Colonic mucosa (tissue), 4 donors: ENCODE measurements at places on chromosomes 6 and 20. TPM values are rescaled to one million over a fixed set of nuclear protein-coding genes. Genes with fewer than 3 reads are reported as not detected.
A peak's percentile ranks its signal among the peaks of the same experiment; 100 is the strongest.

CCR6 gene
- total RNA-seq, result 0.49 TPM

ZBTB46 gene
- total RNA-seq, result 3.2 TPM

TFAP2C gene
- 1.3 TPM for total RNA-seq

CRIP3 gene
- total RNA-seq, result 1.8 TPM

OR2J3 gene
- not detected for total RNA-seq

ETV7 gene
- total RNA-seq, result 4.5 TPM

DNA sequence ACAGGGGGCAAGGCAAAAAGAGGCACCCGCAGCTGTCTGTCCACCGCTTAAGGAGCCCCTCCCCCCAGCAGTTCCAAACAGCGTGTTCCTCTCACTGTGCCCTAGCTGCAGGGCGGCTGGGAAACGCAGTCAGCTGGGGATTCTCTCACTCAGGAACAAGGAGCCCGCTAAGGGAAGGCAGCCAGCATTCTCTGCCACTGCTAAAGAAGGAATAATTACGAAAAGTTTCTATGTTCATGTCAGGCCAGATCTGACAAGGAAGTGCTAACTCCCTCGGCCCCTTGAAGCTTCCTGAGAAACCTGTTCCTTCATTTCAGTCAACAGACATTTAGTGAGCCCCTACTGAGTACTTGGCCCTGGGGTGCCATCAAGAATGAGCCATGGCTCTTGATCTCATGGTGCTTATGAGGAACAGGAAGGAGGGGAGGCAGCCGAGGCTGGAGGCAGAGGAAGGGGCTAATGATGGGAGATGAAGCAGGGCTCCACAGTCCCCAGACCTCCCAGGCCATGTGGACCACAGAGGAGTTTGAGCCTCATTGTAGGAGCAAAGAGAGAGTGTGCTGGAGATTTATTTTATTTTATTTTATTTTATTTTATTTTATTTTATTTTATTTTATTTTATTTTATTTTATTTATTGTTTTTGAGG, 101.7 kb upstream of the PMEPA1 start:
- DNase-seq, result no peak

DNA sequence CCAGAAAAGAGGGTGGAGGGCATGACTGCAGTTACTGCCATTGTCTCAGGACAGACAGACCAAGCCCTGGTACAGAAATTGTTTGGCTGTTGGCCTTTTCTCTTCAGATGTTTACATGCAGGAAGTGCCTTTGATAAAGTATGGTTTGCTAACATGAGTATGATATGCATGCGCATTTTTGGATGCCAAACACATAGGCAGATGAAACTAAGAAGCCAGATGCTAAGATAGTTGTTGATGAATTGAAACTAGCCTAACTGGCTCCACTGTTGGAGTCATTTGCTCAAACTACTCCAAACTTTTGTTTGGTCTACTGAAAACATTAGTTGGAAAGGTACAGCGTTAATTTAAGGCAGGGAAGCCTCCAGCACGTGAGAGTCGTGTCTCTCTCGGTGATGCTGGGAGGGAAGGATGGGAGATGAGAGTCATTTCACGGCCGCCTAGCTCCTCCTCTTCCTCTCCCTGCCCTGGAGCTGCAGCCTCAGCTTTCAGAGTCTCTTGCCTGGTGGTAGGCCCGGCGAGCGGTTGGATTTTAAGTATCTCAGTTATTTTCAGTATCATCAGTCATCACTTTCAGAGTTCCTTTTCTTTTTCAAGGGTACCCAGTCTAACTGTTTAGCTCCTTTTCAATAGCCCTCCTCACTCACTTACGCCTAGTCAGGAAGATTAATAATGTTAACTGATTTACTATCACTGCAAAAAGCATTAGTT, 29.7 kb downstream of the RREB1 start:
- DNase-seq, result peak; percentile 69

GRCh38 chr6:113619077-113619476, 238.1 kb upstream of the MARCKS start:
- no peak for DNase-seq

GRCh38 chr20:3360752-3361151, 46.7 kb downstream of the DNAAF9 start:
- no peak for DNase-seq

GRCh38 chr6:120774275-120774674, 560.0 kb downstream of the TBC1D32 start:
- no peak for DNase-seq

DNA sequence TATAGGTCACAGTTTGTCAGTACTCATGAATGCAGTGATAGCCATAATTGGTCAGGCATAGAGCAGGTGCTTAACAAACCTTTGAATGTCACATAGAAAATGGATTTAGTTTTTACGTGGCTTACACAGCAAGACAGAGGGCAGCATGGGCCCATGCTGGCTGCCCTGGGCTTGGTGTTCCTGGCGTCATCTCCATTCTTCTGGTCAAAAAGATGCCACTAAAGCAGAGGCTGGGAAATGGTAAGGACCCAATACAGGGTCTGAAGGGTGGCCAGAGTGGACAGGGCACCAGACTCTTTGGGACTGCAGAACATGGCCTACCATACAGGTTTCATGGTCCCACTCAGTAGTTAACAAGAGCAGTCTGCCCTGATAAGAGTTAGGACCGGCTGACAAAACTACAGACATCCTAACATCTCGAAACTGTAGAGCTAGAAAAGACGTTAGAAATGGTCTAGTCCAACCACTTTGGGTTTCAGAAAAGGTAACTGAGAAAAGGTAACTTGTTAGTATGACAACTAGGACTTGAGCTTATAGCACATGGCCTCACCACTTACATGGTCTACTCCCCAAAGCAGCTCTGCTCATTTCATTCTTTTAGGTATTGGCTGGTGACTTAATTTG, 22.6 kb downstream of the HEBP2 start:
- no peak for DNase-seq

DNA sequence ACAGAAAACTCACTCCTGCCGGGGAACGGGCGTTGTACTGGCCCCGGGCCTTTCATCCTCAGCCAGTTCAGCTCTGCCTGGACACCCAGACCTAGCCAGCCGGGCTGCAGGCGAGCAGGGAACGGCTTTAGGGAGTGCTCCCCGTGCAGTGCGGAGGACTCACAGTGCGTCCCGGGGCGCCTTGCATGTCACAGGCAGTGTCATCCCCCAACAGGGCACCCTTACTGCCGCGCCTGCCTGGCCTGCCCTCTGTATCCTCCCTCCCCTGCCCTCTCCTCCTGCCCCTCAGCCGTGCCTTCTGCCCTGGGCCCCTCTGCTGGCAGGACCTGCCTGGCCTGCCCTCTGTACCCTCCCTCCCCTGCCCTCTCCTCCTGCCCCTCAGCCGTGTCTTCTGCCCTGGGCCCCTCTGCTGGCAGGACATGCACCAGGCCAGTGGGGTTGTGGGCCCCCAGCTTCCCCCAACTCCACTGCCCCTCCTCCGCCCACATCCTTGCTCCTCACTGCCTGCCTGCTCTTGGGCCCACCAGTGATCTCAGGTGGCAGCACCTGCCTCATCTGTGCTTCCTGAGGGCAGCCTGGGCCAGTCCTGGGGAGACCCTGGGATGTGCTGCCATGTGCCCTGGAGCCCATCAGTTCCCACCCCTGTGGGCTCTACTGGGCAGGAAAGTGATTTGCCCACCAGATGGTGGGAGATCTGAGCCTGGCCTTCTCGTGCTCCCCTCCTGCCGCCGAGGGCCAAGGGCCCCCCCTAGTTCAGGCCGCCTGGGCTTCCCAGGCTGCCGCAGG, 43.0 kb downstream of the PYGB start:
- no peak for DNase-seq

DNA sequence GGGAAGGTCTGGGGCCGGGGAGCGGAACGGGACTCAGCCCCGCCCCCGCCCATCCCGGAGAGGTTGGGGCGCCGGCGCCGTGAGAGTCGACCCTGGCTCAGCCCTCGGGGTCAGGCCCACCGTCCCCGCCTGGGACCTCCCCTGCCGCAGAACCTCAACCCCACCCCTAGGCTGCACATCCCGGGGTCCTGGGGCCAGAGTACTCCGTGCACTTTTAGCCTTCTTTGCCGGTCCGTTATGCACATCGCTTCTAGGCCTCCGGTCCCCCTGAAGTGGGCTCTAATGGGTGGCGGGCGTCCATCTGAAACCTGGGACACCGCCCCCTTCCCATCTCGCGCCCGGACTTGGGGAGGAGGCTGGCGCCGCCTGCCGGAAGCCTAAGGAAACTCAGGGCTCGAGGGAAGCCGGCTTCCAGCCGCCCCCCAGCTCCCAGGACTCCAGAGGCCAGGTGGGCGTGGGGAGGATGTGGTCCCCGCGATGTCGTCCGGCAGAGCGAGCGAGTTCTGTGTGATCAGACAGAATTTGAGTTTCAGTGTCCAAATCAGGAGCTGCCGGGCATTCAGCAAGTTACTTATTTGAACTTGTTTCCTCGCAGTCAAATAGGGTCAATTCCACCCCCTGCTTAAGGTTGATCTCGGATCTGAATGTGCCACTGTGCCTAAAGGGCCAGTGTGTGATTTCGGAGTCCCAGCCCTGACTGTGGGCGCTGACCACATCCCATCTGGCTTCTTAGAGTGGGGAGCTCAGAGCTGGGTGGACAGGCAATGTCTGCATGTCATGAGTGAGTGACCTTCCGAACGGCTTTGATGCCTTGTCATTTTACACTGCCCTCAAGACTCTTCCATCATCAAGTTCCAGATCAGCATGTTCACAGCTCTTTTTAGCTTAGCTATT, 47.6 kb downstream of the CPXM1 start:
- peak; percentile 42 for DNase-seq

DNA sequence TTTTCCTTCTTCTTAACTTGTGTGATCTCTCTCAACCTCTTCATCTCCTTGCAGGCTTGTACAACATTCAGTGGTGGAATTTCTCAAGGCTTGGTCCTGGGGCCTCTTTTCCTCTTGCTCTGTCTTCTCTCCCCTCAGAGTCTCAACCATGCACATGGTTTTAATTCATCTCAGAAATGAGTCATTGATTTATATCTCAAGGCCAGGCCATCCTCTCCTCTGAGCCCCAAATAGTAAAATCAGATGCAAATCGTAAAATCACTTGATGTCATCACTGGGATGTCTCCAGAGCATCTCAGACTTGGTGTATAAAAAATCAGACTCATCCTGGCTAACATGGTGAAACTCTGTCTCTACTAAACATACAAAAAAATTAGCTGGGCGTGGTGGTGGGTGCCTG, 85.0 kb downstream of the FNDC1 start:
- no peak for DNase-seq

DNA sequence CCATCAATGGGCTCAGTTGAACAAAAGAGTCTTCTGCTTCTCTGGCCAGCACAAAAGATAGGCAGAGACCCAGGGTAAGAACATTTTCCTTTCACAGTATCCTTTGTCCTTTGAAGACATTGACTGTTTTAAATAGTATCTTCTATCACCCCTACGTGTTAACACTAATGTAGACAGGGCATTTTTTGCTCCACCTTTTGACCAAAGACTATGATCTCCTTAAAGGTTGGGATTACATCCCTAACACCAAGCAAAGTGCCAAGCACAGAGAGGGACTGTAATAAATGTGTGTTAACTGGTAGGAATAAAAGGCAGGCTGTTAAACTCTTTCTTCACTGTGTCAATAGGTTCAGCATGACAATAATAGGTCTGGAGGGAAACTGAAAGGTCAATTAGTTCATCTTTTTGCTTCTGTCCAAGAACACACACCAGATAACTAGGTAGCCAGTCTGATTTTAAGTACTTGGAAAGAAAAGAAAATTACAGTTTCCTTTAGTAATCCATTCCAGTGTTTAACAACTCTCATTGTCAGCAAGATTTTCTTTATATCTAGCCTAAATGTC, 63.6 kb upstream of the NOX3 start:
- no peak for DNase-seq

DNA sequence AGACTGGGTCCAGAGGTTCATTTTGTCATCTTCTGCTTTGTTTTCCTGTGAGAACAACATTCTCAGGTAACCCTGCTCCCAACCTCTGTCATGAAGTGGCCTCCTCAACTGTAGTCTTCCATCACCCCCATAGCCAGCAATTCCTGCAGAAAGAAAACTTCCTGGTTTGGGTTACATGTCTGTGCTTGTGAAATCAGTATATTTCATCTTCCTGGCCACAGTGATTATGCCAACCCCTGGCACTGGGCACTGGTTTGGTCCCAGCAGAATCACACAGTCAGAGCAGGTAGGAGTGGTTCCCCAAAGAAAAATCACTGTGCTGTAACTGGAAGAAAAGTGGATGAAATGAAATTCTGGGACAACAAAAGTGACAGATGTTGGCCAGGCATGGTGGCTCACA, 52.5 kb downstream of the CRYBG1 start:
- DNase-seq, result no peak

GRCh38 chr20:54557806-54558590, 82.6 kb downstream of the DOK5 start:
- no peak for DNase-seq

DNA sequence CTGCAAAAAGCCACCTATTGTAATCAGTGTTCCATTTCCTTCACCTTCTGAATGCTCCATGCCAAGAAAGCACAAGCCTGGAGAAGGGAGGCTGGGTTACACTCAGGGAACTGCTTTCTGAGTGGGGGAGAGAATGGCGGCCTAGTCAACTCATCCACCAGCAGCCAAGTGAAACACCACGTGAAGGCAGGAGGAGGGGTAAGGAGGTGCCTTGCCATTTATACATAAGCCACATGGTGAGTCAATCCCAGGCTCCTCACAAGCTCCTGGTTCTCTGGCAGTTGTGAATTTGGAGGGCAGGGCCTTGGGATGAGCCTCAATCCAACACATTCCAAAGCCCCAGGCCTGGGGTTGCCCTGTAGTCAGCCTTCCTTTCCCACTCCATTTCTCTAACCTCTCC, 149.4 kb downstream of the CD24 start:
- DNase-seq, result no peak

DNA sequence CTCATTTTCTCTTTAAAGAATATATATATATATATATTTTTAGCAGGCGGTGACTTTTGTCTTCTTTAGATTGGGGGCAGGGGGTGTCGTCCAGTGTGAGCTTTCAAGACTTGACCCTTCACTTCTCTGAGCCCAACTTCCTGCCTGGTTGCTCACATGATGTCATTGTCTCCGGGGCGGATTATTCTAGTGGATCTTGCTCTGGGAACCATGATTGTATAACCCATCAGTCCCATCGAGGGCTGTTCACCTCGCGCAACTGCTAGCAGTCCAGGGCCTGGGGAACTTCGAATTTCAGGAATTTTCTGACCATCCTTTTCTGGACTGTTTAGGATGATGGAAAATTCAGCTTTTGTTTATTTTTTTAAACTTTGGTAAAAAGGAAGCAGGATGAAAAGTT, 1.0 kb downstream of the IGF2R start:
- peak; percentile 82 for DNase-seq

DNA sequence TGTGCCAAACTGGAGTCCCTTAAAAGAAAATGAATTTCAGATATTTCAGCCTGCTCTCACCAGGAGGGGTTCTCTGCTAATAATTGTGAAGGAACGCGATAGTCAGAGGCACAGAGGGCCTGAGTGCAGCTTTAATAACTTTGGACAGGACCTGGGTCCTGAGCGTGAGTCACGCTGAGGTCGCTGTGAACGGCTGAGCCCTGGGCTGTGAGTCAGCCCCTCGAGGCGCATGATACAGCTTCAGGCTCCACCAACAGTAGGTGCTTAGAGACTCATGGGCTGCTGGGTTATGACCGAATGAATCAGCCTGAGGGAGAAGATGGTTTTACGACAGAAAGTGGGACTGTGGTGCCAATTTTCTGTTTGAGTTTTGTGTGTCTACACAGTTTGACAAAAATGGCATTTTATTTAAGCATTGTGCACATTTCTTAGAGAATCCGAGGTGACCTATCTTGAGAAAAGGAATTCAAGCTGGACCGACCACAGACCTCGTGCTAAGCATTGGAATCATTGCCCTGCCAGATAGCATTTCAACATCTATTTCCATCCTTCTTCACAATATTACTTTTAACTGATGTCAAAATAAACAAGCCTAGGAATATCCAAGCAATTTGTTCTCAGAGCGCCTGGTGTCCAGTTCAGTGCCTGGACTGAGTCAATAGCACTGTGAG, 183.0 kb downstream of the THBS2 start:
- peak; percentile 45 for DNase-seq
